ENCODE measurements at places on chromosomes 6 and 20.
A peak's percentile ranks its signal among the peaks of the same experiment; 100 is the strongest.

- DNase-seq, result peak; percentile 100
These were observed 1.3 kb downstream of the SLC22A16 start for GRCh38 chr6:110475066-110475653.

- no peak for DNase-seq
These were observed 149.6 kb upstream of the KCNK16 start for GRCh38 chr6:39471954-39472659.

- no peak for DNase-seq
These were observed 275.2 kb downstream of the GMDS start for GRCh38 chr6:1970151-1970561.

DNA sequence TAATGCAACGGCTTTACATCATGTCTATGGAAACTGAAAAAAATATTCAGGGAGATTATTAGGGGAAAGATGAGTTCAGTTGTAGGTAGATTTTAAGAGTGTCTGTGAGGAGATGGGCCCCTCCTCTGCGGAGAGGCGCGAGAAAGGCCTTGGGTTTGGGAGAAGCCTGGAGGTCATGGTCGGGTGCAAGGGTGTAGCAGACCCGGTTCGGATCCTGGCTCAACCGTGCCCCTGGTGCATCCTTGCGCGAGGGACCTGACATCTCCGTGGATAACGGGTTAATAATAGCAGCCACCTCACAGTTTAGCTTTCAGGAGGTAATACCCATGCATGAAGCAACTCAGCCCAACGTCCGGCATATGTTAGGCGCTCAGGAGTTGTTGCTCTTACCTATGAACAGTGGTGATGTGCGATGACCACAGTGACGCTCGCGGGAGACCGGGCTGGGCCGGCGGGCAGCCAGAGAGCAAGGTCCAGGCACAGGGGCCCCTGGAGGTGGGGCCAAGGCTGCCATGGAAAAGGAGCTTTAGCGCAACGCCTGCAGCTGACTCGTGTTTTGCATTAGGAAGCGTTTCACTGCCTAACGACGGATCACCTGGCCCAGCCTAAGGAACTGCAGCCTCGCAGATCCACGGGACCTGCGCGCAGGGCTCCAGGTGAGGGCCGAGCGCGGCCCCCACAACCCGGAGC lies 146.4 kb upstream of the ARID1B start:
- DNase-seq, result no peak

Measured in AML-193 (cell line).